GDM1 (cell line): ENCODE measurements at places on chromosomes 3 and 15.

GRCh38 chr15:85430406-85431204 is 50.2 kb downstream of the AKAP13 start:
- DNase-seq, result no peak

DNA sequence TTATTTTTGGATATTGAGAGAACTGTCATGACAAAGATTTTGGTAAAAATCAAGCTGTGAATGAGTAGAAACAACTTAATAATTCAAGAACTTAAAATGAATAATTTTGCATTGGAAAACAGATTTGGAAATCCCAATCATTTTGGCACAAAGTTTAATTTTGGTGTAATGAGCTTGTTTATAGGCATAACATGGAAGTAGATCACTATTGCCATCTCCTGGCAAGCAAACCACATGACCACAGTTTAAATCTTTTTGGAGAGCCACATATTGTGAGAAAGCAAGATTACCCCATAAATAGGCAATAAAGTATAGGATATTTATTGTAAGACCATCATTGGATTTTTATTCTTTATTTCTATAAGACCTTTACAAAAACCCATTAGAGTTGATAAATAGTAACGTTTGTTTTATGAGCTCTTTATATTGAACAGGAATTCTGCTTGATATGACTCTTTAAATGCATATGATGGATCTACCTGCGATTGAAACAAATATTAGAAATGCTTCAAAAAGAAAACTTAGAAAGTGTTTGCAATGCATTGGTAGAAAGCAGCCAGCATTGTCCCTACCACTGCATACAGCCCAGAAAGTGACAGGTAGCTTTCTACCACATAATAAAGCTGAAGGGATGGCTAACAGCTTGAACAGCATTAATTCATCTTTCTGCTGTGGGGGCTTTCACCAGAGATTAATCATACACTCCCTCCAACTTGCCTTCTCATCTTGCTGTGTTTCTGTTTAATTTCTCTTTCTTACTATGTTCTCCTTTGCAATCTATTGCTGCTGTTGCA is 766.8 kb downstream of the TBL1XR1 start:
- no peak for DNase-seq

DNA sequence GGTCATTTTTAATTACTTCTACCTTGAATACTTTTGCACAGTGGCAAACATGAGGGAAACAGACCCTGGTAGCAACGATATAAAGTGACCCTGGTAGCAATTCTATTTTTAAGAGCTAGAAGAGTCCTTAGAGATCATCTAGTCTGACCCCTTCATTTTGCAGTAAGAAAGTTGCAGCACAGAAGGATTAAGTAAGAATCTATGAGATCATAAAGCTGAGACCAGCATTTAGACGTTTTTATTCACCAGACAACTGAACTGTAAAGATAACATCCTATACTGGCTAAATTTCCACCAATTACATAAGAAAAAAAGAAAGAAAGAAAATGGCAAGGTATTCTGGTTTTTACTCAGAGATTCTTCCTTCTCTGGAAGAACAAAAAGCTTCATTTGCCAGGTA is 49.9 kb downstream of the LRRFIP2 start:
- no peak for DNase-seq

- no peak for DNase-seq
These were observed 230.6 kb upstream of the PEX5L start for GRCh38 chr3:180267202-180267843.

DNA sequence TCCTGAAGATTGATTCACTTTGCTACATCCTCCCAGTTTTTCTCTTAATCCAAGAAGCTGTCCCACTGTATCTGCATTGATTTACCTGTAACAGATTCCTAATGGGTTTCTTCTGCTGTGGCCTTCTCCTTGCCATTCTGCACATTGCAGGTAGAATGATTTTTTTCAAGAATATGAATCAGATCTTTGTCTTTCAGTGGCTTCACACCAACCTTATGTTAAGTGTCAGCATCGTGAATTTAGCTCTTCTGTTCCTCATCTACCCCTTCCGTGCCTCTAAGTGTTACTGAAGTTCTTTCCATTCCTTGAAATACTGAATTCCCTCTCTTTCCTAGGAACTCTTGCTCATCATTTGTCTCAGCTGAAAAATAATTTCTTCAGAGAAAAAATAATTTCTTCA is 7.5 kb downstream of the SENP5 start:
- no peak for DNase-seq

- no peak for DNase-seq
These were observed 599.4 kb downstream of the ZIC1 start for GRCh38 chr3:148008591-148008990.

GRCh38 chr3:171311784-171312183 is 148.4 kb downstream of the TNIK start:
- peak; percentile 81 for DNase-seq

DNA sequence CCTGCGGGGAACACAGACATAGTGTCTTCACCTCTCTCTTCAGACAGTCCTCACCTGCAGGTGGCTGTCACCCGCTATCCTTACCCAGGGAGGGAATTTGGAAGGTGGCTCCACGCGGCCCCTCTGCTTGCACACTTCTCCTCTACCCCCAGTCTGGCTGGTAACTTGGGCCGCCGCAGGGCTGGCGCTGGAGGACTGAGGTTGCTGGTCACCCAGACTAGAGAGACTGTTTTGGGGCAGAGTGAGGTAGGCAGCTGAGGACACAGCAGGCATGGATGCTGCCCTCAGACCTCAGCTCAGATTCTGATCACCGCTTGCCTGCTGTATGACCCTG is 12.6 kb upstream of the IQSEC1 start:
- DNase-seq, result no peak

DNA sequence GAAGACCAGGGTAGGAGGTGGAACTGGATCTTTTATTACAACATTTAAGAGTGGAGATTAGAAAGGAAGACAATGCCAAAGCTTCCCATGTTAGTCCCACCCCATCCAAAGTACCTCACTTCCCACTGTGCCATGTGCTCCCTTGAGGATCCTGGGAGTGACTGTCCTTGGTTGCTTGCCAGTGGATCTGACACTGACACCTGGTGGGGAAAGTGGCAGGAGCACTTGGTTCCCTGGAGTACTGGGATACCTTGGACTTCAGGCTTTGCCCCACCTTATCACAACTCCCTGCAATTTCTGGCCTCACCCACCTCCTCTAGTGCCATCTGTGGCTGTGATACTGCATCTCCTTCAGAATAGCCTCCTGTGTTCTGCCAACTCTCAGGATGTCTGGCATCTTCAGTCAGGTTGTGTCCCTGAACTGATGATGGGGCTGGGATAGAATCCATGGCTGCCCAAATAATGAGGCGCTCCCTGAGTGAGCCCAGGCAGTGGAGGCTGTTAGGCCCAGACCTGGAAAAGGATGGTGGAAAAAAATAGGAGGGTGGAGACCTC is 1.3 kb downstream of the ELL3 start:
- no peak for DNase-seq

DNA sequence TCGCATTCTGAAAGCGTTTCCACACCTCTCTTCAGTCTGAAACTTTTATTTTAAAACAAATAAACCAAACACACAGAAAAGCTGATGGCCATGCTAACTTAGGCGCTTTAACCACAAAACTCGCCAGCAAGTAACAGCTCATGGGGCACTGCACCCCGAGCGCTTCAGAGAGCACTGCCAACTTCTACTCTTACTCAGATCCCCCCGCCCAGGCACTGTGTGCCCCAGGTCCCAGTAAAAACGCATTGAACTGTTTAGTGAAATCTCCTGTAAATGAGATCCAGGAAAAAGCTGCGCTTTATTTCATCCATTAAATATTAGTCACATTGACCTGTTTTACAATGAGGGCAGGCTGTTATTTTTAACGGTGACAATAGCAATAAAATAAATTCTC is 99.7 kb downstream of the LRIG1 start:
- no peak for DNase-seq

- DNase-seq, result no peak
These were observed 582.2 kb upstream of the PPP2R3A start for GRCh38 chr3:135383301-135383700.

DNA sequence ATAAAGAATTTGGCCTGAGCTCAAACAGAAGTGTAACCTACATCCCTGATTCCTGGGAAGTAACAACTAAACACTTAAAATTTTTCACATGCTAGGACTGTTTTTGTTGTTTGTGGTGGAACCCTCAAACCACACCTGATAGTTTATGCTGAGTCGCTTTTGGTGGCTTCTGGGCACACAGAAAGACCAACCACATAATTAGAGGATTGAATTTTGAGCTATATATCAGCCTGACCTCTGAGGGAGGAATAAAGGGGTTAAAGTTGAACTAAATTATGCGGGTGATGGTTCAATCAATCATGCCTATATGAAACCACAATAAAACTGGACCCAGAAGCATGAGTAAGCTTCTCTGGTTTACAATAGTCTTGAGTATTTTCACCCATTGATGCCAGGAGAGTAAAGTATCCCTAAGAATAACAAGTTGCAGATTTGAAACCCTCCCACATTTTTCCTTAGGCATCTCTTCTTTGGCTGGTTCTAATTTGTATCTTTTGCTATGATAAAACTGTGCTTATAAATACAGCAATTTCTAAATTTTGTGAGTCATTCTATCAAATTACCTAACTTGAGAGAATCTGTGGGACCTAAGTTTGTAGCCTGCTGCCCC is 1304.5 kb upstream of the GBE1 start:
- DNase-seq, result no peak

- DNase-seq, result no peak
These were observed 14.6 kb downstream of the HDC start for GRCh38 chr15:50250760-50251394.

- DNase-seq, result no peak
These were observed 18.9 kb upstream of the ATP13A4 start for GRCh38 chr3:193573403-193574191.

- DNase-seq, result no peak
These were observed 1.6 kb downstream of the GMPPB start for GRCh38 chr3:49721896-49722781.

DNA sequence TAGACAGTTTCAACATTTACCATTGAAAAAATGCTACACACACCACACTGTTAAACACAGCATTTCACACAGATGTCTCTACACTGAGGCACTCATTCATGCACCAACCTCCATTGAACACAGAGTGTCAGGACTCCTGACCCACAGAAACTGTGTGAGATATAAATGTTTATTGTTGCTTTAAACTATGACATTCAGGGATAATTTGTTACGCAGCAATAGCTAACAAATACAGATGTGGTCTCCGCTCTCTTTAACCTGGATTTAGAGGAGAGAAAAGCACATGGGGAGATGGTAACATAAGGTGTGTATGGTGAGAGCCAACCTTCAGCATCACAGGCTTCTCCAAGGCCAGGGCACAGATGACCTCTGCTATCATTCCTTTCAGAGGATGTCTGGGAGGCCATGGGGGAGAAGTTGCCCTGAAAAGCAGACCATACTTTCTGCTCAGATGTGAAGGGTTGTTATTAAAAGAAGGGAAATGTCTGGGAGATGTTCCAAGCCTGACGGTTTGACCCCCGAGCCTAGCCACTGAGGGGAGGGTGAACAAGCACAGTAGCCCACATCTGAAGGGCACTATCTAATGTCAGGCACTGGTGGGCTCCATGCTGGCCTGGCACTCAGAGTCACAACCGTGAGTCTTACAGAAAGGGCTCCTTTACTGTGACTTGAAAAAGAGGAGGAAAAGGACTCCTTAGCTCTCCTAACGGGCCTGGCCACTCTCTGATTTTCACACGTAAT is 284.5 kb upstream of the TLE3 start:
- DNase-seq, result no peak

GRCh38 chr3:64872345-64872744 is 184.5 kb upstream of the ADAMTS9 start:
- no peak for DNase-seq

- no peak for DNase-seq
These were observed 27.5 kb downstream of the MELTF start for GRCh38 chr3:197001972-197002700.

DNA sequence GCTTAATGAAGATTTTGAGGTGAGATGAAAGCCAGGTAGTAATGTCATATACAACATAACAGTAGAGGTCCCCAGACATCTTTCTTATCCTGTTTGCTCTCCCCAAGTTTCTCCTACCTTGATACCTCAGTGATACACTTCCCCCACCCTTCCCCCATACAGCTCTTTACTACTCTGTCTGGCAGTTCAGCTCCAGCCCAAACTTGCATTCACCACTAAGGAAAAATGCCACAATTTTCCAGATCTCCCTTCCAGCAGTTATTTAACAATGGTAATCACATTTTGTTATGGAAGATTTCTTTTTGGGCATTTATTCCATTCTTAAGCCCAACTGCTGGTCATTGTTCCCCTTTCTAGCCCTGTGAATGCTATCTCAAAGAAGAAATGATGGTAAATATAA is 34.9 kb upstream of the ITGA11 start:
- no peak for DNase-seq

- no peak for DNase-seq
These were observed 22.9 kb downstream of the CEMIP start for GRCh38 chr15:80801891-80802680.

DNA sequence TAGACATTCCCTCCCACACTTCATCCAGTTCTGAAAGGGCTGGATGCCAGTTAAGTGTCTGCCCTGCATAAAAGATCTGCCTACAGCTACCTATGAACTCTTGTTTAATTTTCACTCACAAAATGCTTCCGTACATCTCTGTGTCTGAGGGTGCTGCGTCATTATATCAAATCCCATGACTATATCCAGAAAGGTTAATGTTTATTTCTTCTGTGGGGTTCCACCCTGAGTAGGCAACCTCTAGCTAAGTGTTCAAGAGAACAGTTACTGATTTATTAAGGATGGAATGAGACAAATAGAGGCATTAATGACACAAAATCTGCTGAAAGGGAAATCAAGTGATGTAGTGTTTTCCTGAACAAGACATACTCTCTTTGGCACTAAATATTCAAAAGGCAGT is 220.2 kb downstream of the MTHFS start:
- DNase-seq, result no peak

DNA sequence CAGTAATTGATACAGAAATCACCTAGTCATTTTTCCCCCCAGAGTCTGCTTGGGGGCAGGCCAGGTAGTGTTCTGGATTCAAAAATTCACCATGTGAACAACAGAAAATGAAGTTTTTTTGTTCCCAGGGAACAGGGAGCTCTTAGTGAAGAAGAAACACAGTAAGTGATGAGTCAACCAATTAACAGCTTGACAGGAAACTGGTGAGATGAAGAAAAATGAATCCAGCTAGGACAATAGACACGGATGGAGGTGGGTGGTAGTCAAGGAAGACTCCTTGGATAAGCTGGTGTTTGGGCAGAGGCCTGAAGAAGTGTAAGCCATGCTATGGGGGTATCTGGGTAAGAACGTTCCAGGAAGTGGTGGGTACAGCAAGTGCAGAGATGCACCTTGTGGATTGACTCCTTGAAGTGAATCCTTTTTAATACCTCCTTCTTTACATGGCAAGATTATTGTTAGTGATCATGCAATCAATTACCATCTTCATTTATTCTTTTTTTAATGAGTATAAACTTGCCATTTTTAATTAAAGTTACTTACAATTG is 339.9 kb upstream of the RGMA start:
- no peak for DNase-seq
